Activated B cell treated with CpG ODN at 0.5 μM for 24 hours (primary cell): ENCODE measurements at places on chromosomes 12 and 14.

GRCh38 chr12:64808110-64808509, 16.3 kb upstream of the TBC1D30 start:
- H3K36me3 ChIP-seq: no peaks in the 10 kb centered on the region
- no peak for DNase-seq
- no peak overlapping the region for H3K4me3 ChIP-seq
- peaks cover 38% of the 10 kb centered on the region for H3K27me3 ChIP-seq
- H3K4me1 ChIP-seq: no peaks in the 10 kb centered on the region

- H3K27ac ChIP-seq: no peak overlapping the region
- DNase-seq: no peak
- H3K27me3 ChIP-seq: peaks cover 2% of the 10 kb centered on the region
- H3K36me3 ChIP-seq: no peaks in the 10 kb centered on the region
- H3K4me1 ChIP-seq: no peaks in the 10 kb centered on the region
Measured at GRCh38 chr14:36757734-36758601, 96.3 kb downstream of the PAX9 start.

DNA sequence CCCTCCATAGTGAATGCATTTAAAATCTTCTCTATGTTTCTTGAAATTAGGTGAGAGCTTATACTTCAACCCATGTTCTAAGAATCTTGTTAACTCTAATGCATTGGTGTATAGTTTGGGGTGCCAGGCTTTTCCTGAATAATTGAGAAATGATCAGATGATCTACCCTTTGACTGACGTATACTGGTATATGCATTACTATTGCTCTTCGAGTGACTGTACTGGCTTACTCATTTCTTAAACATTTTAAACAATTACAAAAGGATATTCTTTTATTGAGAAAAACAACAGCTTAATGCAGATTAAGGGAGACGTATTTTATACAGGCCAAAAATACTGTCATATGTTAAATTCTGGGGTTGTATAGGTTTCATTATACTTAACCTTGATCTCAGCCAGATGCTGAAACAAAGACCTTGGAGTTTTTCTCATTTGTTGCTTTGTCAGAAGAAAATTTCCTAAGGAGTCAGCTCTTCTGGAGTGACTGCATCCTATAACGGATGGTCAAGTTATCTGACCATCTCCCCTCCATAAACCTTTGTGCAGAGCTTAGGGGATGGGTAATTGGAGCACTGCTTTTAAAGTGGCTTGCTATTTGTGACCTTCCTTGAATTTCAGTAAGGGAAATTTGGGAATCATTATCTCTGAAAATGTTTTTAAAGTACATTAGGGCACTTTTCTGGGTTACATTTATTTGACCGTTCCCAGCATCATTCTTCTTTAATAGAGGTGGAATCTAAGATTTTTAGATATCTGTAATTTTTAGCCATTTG, 507.6 kb downstream of the PCNX1 start:
- peaks cover 40% of the 10 kb centered on the region for H3K4me1 ChIP-seq
- no peaks in the 10 kb centered on the region for H3K27me3 ChIP-seq
- H3K36me3 ChIP-seq: peaks cover 46% of the 10 kb centered on the region

DNA sequence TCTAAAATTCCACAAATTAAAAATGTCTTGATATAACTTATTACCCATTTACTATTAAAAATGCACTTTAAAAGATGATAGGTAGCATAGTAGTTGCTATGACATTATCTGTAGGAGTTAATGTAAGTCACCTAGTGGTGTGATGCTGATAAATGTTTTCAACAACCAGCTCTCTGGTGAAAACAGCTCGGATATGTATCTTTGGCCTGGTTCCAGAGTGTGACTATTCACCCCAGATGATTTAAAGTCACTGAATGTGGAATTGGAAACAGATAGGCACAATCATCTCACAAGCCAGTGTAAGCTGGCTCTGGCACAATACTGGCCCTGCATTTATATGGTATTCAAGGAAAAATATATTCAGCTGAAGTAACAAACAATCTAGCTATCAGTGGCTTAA, 9.2 kb upstream of the CCDC196 start:
- H3K27ac ChIP-seq: no peak overlapping the region
- H3K36me3 ChIP-seq: no peaks in the 10 kb centered on the region
- no peak overlapping the region for H3K4me3 ChIP-seq
- DNase-seq: no peak
- no peaks in the 10 kb centered on the region for H3K27me3 ChIP-seq

DNA sequence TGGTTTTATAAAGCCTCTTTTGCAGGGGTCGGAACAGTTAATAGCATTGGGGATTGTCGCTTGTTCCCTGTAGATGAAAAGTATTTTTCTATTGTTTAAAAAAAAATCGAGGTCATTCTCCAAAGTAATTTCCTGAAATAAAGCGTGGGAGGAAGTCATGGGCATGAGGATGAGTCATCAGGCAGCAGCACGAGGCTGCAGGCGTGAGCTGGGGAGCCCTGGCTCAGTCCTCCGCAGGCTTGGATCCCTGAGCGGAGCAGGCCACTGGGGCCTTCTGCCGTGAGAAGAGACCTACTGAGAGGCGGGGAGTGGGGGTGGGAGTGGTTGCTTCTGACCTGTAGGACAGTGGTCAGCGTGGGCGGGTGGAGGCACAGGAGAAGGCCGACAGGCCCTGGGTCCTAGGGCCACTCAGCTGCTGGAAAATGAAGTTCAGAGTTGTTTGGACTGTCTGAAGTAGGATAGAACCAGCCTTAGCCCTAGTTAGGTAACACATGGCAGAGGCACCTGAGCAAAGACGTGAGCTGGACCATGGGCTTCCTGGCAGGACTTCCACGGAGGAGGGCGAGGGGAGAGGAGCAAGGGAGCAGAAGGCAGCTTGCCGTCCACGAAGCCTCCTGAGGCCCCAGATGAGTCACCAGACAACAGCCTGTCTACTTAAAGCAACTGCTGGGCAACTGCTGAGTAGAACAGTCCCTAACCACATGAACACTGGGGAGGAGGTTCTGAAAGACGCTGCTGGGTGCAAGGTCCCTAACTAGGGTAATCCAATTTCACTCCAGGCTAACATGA, 21.1 kb upstream of the LGALS3 start:
- H3K36me3 ChIP-seq: no peaks in the 10 kb centered on the region
- no peaks in the 10 kb centered on the region for H3K27me3 ChIP-seq
- H3K4me3 ChIP-seq: no peak overlapping the region
- DNase-seq: no peak
- peaks cover 25% of the 10 kb centered on the region for H3K4me1 ChIP-seq
- peak overlapping the region; percentile 27 for H3K27ac ChIP-seq

GRCh38 chr12:124676714-124677462, 109.5 kb upstream of the NCOR2 start:
- no peak overlapping the region for H3K27ac ChIP-seq
- H3K4me1 ChIP-seq: peaks cover 14% of the 10 kb centered on the region
- no peak for DNase-seq
- no peaks in the 10 kb centered on the region for H3K36me3 ChIP-seq

- no peak overlapping the region for H3K27ac ChIP-seq
- H3K36me3 ChIP-seq: peaks cover 10% of the 10 kb centered on the region
- H3K4me3 ChIP-seq: no peak overlapping the region
- peaks cover 5% of the 10 kb centered on the region for H3K4me1 ChIP-seq
- no peaks in the 10 kb centered on the region for H3K27me3 ChIP-seq
- no peak for DNase-seq
Measured at GRCh38 chr14:50620341-50620740, 47.8 kb downstream of the SAV1 start.

DNA sequence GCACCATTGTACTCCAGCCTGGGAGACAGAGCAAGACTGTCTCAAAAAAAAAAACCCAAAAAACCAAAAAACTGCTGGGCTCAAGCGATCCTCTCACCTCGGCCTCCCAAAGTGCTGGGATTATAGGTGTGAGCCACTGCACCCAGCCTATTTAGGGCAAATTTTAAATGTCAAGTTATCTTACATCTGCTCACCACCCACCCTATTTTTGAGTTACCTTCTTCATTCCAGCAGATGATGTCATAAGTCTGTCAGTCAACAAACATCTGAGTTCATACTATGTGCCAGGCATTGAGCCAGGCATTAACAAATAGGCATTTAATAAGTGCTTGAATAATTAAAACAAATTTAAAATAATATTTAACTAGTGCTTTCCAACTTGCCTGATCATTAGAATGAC, 21.5 kb downstream of the BATF start:
- H3K27me3 ChIP-seq: no peaks in the 10 kb centered on the region
- DNase-seq: no peak
- H3K27ac ChIP-seq: peak overlapping the region; percentile 99
- peaks cover 83% of the 10 kb centered on the region for H3K4me1 ChIP-seq
- no peak overlapping the region for H3K4me3 ChIP-seq
- H3K36me3 ChIP-seq: peaks cover 63% of the 10 kb centered on the region

GRCh38 chr12:29640589-29641345, 143.0 kb downstream of the TMTC1 start:
- no peak overlapping the region for H3K4me3 ChIP-seq
- no peaks in the 10 kb centered on the region for H3K27me3 ChIP-seq
- H3K4me1 ChIP-seq: no peaks in the 10 kb centered on the region
- no peaks in the 10 kb centered on the region for H3K36me3 ChIP-seq

GRCh38 chr12:95055057-95055456, 18.4 kb downstream of the NR2C1 start:
- DNase-seq: no peak
- H3K27ac ChIP-seq: no peak overlapping the region
- peaks cover 60% of the 10 kb centered on the region for H3K36me3 ChIP-seq
- no peak overlapping the region for H3K4me3 ChIP-seq
- H3K27me3 ChIP-seq: no peaks in the 10 kb centered on the region

- DNase-seq: no peak
- H3K36me3 ChIP-seq: no peaks in the 10 kb centered on the region
Measured at GRCh38 chr14:50675597-50675996, 7.5 kb upstream of the SAV1 start.
